NCI-H2107 (cell line): ENCODE measurements at places on chromosomes 16 and 17.
A peak's percentile ranks its signal among the peaks of the same experiment; 100 is the strongest.

- DNase-seq: no peak
Observed at GRCh38 chr17:59366040-59366757, 34.7 kb downstream of the YPEL2 start.

DNA sequence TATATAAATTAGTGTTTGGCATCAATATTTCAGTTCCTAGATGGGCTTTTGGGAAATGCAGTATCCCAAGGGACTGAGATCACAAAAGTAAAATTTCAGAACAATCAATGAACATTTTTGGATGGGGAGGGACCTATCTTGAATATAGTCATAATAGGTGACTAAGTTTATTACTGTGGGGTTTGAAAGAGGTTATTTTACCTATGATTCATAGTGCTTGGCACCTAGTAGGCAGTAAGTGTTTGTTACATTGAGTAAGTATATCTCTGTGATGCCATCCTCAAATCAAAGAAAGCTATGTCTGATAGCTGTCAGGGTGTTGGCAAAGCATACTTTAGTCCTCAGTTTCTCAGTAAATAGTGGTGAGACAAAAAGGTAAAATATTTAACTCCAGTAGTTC lies 36.9 kb downstream of the ZNF207 start:
- DNase-seq: no peak

GRCh38 chr16:28496844-28497243 lies 2.4 kb downstream of the APOBR start:
- DNase-seq: no peak

- no peak for DNase-seq
Observed at GRCh38 chr17:10775058-10775457, 28.8 kb downstream of the TMEM238L start.

GRCh38 chr16:82649766-82650165 lies 23.0 kb downstream of the CDH13 start:
- no peak for DNase-seq

DNA sequence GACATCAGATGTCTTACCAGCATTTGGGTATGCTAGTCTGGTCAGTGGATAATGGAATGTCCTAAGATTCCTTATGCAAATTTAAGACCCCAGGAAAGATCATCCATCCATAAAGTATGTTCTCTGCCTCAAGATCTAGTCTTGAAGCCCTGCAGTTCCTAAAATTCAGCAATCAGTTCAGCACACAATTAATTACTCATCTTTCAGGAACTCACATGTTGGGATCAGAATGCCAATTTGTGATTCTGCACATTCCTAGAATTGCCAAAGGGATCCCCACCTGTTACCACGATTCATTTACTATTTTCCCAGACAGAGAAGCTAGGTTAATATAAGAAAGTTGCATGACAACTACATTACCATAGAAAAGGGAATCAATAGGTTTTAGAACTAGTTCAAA lies 3.2 kb downstream of the OR2C1 start:
- no peak for DNase-seq

GRCh38 chr17:46818316-46818928 lies at the start of gene WNT3:
Gene WNT3, minus strand, starts transcription at chr17:46818692. Its CDS starts 95 bp downstream, at chr17:46818597.
- DNase-seq: no peak

- DNase-seq: no peak
Observed at GRCh38 chr16:83472776-83473501, 334.8 kb upstream of the HSBP1 start.

- DNase-seq: no peak
Observed at GRCh38 chr17:49574945-49575678, 559 bp upstream of the NXPH3 start.

- DNase-seq: no peak
Observed at GRCh38 chr17:65202844-65203571, 65.8 kb downstream of the RGS9 start.

DNA sequence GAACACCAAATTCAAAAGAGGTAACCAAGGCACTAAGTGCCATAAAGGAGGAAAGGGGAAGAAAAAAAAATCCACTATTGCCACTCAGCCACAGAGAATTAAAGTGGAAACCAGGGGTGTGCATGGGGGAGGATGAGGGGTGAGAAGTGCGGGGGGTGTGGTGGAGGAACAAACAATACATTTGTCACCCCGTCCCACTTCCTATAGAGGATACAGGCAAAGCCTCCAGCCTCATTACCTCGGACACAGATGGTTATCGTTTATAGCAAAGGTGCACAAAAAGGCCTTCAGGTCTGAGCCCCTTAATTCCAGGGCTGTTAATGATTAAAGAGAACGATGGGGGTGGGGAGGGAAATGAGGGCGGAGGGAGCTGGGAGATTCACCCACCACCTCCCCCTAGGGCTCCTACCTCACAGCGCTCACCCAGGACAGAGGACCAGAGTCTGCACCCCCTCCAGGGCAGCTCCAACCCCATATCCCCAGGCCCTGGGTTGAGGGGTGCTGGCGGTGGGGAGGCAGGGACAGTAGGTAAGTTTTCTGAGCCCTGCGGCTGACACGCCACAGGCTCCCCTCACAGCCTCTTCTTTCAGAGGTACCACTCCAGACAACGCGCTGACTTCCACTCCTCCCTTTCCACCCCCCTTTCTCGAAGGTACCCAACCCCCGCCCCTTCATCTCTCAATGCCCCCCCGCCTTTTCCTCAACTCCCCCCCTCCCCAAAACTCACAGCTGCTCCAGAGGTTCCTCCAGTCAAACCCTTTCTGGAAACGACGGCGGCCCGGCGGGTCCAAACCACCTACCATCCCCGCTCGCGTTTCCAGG lies 470 bp downstream of the DCUN1D3 start:
- DNase-seq: no peak

DNA sequence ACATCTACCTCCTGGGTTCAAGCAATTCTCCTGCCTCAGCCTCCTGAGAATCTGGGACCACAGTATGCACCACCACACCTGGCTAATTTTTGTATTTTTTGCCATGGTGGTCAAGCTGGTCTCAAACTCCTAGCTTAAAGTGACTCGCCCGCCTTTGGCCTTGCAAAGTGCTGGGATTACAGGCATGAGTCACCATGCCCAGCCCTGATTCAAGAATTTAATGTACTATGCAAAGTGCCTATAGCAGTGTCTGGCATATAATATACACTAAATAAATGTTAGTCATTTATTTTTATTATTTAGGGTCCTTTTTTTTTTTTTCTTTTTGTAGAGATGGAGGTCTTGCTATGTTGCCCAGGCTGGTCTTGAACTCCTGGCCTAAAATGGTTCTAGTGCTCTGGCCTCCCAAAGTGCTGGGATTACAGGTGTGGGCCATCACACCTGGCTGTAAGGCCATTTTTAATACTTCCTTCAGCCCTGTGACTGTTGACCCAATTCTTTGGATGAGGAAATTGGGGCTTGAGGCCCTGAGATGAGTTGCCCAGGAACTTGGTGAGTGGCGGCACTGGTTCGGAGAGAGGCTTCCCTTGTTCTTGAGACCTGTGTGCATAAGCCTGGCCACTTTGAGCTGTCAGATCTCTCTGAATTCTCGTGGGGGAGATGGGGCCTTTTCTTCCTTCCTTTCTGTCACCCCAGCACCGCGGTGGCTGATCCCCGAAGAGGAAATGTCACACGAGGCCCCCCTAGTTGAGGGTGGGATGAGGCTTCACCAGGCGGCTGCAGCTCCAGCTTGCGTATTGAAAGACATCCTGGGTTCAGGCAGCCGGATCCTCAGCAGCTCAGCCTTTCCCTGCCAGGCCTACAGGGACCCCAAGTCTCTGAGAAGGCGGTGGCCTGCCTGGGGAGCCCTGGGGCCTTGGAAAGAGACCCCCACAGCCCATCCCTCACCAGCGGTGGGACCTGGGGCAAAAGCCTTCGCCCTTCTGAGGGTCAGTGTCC lies 38.7 kb downstream of the LAT start:
- DNase-seq: no peak

DNA sequence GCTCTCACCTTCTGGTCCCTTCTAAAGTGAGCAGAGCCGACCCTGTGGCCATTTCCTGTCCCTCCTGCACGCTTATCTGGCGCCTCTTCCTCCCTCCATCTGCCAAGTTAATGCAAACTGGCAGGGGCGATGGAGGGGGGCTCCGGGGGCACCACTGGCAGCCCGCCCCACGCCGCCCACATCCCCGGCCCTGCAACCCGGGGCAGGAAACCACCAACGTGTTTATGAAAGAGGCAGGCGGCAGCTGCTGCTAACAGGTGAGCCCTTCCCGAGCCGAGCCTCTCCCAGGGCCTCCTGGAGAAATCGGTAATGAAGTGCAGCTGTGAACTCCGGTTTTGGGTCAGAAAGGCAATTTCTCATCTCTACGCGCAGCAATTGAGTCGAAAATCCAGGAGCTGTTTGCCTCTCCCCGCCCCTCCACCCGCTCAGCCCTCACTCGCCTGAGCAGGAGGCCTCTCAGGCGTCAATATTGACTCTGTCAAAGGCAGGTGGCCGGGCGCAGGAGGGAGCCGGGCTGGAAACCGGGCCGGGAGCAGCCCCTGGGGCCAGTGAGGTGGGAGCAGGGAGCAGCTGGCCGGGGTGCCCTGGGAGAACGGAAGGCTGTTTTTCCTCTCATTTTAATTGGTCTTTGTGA lies 164.4 kb upstream of the GSE1 start:
- DNase-seq: peak; percentile 97

DNA sequence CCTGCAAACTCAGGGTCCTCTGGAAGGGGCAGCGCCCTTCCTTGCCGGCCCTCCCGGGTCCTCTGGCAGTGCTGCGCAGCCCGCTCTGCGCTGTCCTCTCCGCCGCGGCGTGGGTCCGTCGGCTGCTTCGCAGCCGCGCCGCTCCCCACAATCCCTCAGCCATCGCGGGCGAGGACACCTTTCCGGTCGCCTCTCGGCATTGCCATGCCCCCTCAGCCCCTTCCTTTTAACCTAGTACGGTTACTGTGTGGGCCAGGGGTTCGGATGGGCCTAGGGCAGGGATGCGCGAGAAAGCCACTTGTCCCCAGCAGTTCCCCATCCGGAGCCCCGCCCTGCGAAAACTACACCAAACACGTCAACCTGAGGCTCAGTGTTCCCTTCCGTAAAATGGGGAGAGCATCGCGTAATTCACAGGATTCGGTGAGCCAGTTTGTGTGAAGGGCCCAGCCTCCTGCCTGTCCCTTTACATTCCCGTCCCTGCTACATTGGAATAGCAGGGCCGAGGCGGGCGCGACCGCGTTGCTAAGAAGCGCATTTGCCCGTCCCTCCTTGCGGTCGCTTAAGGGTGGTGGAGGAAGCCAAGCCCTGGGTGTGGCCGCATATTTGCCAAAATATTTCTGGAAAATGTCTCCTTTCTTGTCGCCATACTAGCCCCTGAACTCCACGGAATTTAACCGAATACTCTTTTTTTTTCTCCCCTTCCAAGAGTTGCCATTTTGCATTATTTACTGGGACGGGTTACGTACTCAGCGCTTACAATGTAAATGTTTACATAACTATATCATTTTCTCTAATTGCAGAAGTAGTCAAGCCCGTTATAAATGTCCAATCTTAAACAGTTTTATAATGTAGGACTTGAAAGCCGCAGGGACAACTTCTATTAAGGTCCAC lies 13.2 kb downstream of the COPZ2 start:
- DNase-seq: no peak

- DNase-seq: no peak
Observed at GRCh38 chr16:8712589-8713361, 38.4 kb downstream of the ABAT start.

DNA sequence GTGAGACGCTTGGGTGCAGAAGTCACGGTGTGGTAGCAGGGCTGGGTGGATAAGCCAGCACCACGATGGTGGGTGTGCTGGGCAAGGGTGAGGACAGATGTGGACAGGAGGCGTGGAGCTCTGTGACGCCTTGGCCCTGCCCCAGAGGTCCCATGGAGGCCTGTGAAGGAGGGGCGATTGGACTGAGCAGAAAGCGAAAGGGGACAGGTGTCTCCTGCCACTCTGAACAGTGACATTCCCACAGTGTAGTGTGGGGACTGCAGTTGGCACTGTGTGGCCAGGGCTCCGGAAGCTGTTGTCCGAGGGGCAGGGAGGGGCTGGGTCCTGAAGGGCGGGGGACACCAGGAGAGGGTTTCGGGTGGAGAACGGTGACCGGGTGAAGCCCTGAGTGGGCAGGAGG lies 7.3 kb downstream of the TBC1D24 start:
- no peak for DNase-seq

DNA sequence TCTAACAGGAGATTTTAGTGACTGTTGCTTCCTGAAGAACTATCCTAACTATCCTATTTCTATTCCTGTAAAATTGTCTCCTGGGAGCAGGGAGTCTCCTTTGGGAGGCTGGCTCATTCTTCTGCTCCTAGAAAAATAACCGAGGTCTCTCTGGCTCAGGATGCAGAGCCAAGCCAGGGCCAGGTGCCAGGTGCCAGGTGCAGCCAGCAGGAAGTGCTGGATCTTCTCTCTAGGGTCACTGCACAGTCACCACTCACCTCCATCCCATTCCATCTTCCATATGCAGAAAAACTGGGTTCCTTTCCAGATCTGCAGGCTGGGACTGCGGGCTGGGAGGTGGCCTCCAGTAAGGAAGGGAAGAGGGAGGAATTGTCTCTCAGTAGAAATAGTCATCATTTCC lies 3.8 kb upstream of the TMC7 start:
- no peak for DNase-seq

- DNase-seq: no peak
Observed at GRCh38 chr16:89038221-89038721, 55.4 kb upstream of the ACSF3 start.

DNA sequence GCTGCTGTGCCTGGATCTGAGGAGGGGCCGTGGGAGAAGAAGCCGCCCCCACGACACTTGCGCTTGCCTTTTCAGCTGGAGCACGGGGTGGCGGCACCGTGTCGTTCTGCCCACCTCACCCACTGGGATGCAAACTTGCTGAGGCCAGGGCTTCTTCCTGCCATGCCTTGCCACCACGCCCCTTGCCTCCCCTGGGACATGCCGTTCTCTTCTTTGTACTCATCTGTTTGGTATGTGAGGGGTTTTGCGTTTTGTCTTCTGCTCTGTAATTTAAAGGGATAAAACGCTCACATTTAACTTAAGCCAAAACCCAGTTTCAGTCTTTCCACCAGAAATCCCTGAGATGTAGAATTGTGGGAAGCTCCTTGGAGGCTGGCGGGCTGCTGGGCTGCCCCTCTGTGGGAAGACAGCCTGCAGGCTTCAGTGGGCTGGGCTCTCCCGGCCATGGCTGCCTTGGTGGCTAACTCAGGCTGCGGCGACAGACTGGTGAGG lies 180.2 kb downstream of the RPTOR start:
- no peak for DNase-seq

DNA sequence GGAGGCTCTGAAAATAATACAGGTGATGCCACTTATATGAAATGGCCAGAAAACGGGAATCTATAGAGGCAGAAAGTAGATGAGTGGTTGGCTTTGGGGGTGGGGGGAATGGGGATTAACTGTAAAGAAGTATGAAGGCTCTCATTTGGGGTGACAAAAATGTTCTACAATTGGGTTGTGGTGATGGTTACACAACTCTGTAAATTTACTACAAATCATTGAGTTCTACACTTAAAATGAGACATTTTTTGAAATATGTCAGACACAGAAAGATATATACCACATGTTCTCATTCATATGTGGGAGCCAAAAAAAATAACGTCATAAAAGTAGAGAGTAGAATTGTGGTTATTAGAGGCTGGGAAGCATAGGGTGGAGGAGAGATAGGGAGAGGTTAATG lies 25.7 kb downstream of the ARHGAP17 start:
- no peak for DNase-seq

DNA sequence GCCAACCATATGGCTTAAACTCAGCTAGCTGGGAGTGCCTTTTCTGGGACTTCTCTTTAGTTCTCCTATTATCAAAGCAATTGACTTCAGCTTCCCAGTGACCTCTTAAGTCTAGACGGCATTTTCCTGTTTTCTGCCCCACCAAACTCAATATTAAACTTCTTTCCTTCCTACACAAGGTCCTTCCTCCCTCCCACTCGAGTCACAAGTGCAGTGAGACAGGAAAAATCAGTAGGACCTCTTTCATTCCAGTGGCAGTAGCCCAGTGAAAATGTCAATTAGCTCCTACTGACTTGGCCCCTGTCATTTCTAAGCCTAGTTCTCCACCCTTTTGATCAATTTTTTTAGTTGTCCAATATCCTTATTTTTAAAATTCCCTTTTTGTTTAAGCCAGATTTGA lies 9.6 kb upstream of the NACA2 start:
- no peak for DNase-seq
